ENCODE measurements at places on chromosomes 7 and 10.

GRCh38 chr10:131996466-131997365 is 15.0 kb upstream of the BNIP3 start:
- DNase-seq, result no peak

- no peak for DNase-seq
Measured at GRCh38 chr7:82542665-82543064, 99.1 kb upstream of the CACNA2D1 start.

DNA sequence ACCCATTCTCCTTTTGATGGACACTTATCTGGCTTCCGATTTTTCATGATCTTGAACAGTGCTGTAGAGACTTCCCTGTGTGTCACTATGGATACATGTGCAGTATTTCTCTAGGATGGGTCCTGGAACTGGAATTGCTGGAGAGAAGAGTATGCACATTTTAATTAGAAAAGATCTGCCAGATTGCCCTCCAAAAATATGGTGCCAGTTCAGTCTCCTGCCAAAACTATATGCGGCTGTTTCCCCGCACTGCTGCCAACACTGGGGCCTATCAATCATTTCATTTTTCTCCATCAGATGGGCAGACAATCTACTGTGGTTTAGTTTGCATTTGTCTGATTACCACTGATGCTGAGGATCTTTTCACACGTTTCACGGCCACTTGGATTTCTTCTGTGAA is 105.0 kb downstream of the SH2D4B start:
- DNase-seq, result no peak

DNA sequence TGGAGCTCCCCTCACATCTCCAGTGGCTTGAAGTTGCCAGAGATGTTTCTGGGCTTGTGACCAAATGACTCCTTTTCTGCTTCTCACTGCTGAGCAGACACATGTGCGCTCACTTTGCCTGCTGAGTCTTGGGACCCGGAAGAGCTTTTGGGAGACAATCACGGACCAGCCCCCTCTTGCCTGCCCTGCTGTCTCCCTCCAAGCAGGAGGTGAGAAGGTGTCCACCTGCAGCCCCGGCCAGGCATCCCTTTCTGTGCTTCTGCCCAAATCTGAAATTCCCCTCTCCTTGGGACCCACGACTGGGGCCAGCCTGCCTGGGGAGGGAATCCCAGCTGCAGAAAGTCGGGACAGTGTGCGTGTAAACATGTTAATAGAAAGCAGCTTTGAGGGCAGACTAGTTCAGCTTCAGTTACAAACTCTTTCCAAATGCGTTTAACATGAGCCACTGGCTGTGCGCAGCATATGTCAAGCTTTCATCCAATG is 31.7 kb downstream of the HTRA1 start:
- no peak for DNase-seq

GRCh38 chr10:7666253-7667023 is at the start of gene ITIH5:
TSS of gene ITIH5 (minus strand) at chr10:7666966. CDS start at chr10:7666892, 74 bp downstream.
- no peak for DNase-seq

DNA sequence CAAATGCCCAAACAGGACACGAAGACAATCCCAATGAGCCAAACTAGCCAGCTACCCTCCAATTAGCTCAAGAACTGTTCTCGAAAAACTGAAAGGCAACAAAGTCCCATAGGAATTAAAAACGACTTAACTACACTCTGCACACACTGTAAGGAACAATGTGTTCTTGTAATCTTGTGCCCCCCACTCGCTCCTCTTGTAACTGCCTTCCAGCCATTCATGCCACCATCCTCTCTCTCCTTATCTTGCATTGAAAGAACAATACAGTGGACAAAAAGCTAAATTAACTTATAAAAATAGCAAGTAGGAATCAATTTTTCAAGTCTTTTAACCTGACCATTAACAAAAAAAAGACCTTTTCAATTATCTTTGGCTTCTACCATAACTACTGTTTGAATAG is 2.9 kb downstream of the CYTH3 start:
- DNase-seq, result no peak

DNA sequence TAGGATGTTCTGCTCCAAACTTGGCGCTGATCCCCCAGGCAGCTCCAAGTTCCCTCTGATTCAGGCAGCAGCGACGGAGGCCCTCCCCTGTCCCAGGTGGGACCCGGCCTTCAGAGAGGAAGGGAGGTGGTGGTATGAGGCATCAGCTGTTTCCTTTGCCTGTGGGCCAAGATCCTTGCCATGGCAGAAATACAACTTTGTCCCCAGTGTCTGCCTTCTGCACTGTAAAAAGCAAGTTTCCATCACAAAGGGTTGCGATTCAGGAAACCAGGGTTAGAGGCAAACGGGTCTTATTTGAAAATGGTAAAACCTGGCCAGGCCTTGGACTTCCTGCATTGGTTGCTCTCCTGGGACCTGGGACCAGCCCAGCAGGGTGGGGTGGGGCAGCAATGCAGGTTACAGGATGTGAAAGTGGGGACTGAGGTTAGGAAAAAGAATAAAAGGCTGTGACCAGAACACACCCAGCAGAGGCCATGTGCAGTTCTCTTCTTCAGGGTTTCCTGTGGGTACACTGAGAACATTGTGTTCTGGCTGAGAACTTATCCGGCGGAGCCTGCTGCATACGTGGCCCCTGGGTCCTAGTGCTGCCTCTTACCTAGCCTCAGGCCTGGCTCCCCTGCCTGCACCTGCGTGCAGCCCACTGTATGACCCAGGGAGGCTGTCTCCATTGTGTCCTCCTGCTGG is 25.1 kb upstream of the DDIT4 start:
- peak; percentile 96 for DNase-seq

DNA sequence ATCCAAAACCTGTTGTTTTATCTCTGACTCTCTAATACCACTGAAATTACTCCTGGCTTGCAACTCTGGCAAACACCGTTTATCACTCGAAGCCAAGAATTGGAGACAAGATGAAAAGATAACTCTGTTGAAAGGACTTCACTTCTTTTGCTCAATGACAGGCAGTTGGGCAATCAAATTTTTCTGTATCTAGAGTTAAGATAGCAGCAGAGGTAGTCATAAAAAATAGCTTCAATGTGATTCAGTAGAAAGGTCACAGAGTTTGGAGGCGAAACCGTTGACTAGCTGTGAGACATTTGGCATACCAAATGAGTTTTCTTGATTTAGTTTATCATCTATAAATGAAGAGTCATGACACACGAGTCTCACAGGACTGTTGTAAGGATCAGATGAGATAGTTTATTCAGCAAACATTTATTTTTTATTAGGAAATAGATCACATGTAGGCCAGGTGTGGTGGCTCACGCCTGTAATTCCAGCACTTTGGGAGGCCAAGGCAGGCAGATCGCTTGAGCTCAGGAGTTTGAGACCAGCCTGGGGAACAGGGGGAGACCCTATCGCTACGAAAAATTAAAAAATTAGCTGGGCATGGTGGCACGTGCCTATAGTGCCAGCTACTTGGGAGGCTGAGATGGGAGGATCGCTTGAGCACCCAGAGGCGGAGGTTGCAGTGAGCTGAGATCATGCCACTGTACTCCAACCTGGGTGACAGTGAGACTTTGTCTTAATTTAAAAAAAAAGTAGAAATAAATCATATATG is 23.6 kb downstream of the AKR1B1 start:
- peak; percentile 2 for DNase-seq

DNA sequence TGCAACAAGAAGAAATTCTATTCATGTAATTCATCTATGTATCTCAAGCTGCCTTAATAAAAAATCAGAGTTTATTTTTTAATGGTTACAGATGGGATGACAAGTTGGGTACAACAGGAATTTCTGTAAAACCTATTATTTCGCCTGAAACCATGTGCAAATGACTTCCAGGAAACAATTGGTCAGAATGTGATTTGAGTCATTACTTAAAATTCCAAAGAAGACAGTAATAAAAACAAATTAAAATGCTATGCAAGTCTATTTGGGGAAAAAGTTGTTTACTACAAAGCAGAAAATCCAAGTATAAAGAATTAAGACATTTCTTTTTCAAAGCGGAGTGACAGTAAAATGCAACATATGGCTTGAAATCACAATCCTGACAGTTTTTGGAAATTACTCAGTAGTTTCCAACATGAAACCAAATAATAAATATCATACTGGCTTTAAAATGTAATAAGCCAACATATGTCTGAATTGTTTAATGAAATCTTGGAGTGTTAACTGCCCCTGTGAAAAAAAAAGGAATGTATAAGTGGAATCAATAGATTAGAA is 41.5 kb upstream of the SEMA3C start:
- no peak for DNase-seq

DNA sequence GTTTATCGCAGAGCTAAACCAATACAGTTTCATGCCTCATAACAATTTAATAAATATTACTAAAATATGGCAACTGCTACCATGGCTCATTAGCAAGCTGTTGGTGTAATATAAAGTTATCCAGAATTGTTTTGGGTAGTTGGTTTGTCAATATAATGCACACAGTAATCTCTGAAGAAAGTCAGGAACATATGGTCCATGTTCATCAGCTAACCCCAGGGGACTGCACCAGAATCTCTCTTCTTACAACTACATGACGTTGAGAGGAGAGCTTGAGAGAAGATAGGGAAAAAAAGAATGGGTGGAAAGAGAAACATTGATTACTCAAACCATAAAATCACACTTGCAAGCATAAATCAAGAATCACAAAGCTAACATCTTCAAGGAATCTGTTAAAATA is 333.7 kb downstream of the NRG3 start:
- no peak for DNase-seq

GRCh38 chr10:49686651-49687050 is 7.2 kb downstream of the C10orf53 start:
- DNase-seq, result no peak

DNA sequence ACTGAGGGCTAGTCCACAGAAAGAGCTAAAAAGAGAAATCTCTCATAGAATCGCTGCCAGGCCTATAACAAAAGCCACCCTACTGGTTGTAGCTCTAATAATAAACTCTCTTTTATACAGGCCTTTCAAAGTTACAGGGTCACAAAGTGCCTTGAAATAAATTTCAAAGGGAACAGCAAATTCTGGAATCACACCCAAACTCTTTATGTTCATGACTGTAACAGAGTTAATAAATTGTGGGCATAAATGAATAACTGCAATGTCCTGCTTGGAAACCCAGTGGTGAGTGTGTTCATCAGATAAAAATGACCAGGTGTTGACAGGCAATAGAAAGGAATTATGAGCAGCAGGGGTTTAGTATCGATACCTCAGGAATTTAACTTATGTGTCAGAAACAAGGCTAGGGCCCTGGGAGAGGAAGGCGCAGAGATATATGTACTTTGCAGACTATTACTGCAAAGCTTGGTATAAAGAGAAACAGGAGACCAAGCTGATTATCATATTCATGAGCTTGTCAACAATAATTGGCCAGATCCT is 9.3 kb downstream of the CDC14C start:
- DNase-seq, result no peak

DNA sequence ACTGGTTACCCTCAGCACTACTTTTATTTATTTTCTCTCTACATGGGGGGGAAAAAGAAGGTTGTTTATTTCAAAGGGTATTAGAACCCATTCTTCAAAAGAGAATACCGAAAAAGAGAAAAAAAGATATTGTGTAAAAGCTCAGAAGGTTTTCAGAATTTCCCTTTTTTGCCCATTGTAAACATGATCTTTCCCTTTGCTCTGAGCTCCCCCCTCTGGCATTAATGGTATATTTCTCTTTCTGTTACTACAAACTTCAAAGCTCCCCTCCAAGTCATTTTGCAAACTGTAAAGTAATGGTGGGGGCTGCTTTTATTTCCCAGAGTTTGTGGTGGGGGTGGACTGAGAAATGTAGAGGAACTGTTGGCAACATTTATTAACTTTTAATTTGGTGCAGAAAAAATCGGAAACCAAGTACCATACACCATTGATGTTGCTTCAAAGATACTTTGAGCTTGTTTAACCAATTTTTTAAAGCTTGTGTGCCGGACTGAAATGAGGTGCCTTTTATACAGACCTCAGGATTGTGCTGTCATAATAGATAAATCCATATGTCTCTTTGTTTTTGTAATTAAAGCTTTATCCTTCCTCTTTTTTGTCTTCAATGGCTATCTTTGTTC is 181.5 kb downstream of the EXOC4 start:
- no peak for DNase-seq

DNA sequence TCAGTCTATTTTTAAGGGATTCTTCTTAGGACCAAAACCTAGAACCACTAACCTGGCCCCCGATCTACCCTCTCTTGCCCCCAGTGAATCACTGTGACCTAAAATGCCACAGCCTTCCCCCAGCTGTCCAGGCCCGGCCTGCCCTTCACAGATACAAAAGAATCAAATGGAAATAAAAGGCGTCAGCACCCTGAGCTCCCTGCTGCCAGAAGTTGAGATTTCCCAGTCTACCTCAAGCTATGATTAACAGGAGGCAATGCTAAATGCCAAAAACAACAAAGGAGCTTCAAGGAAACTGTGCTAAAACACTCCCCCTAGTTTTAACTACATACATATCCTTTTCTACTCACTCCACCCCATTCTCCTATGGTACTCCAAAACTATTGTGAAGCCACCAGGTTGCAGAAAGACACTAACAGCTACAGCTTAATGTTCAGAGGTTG is 67.8 kb downstream of the GSAP start:
- DNase-seq, result no peak

GRCh38 chr10:79390551-79391229 is 43.4 kb downstream of the PPIF start:
- DNase-seq, result peak; percentile 69

GRCh38 chr10:42640610-42641229 is 2.4 kb upstream of the ZNF33B start:
- no peak for DNase-seq

GRCh38 chr7:130410868-130411541 is 29.8 kb downstream of the CEP41 start:
- DNase-seq, result no peak

DNA sequence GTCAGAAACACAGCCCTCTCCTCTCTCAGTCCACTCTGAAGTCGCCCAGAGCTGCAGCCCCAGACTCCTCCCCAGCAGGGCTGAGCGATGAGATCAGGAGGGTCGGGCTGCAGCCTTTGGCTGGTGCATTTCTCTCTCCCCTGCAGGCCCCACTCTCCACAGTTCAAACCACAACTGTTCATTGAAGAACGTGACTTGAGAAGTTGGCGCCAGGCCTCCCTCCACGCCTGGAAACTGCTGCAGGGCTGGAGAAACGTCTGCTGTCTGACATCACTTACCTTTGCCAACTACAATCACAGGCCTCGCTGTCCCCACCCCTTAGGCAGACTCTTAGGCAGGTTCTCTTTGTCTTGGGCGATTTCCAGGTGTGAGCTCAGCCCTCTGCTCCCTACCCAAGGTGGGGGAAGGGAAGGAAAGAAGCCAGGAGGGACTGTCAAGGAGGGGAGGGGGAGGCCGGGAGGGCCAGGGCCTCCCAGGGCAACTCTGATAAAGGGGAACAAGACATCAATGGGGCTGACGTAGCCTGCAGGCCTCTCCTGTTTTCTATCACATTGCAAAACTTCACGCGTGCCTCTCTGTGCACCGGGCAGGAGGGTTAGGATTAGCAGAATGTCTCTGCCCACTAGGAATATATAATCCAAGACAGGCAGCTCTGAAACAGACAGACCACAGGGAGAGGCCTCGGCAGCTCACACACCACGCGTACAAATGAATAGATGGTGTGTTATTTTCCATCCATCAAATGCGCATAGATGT is 32.7 kb downstream of the CALML5 start:
- DNase-seq, result no peak
